ENCODE measurements at places on chromosomes 11 and 22.

- DNase-seq = peak; percentile 4
These were observed 13.7 kb downstream of the SULT4A1 start for GRCh38 chr22:43848366-43849171.

GRCh38 chr11:115980337-115981103, 476.3 kb upstream of the CADM1 start:
- DNase-seq = no peak

GRCh38 chr11:45805305-45806071, 539 bp downstream of the SLC35C1 start:
- DNase-seq = no peak

DNA sequence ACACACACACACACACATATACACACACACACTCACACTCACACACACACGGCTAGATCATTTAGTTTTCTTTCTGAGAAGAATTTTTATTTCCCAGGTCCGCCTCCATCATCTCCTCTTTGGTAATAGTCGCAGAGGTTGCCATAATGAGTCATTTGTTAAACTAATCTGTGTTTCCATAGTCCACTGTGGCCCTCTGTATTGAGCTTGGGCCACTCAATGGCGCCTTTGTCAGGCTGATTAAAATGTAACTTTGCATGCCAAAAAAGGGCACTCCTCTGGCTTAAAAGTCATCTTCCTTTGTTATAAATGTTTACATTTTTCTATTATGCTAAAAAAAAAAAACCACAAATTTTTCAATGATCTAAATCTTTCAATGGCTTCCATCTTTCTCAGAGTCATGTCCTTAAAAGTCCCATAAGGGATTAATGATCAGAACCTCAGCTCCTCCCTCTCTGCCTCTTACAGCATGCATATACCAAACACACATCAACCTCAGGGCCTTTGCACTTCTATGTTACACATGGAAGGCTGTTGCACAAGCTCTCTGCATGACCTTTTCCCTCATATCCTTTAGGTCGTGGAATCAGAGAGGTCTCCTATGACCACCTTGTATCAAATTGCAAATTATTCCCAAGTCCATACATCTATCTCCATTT, 35.3 kb downstream of the EHF start:
- DNase-seq = no peak

DNA sequence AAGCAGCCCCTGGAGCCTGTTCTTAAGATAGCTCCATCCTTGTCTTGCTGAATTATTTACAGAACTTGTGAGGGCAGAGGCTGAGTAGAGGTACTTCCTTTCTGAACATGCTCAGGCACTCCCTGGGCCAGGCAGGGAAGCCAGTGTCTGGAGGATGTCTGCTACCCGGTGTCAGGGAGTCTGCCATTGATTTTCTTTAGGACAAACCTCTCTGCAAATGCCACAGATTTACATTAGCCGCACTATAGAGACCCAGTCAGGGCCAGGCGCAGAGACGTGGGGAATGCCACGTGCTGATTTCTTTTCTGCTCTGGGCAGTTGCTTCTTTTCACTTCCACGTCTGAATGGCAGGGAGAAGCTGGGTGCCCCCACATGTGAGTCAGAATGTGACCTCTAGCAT, 585.5 kb downstream of the NTM start:
- no peak for DNase-seq

DNA sequence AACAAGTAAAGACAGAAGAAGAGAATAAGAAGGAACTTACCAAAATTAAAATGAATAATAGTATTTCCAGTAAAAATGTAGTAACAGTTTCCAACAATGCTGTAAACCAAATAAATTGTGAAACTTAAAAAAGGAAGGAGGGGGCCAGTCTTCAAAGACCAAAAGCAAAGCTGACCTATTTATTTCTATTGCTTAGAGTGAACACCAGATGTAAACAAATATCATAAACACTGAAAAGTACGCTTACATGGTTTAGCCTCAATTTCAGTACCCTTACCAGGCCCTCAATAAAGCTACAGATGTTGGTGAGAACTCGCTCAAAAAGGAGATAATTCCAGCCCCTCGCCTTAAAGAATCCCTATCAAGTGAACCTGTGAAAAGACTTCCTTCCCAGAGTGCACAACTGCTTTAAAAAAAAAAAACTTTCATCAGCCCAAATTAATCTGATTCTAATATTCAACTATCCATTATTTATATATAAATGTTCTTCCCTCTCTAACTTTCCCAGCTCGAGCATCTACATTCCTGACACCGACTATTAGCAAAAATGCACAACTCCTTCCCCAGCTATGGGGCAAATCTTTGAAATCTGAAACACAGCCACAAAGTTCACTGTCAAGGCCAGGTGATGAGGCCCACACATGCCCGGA, 2.4 kb downstream of the PHF21A start:
- no peak for DNase-seq

GRCh38 chr11:27770576-27770975, 70.3 kb upstream of the BDNF start:
- DNase-seq = no peak

Measured in NCI-H1092 (cell line).